Stimulated activated CD4-positive, alpha-beta T cell treated with anti-CD3 and anti-CD28 coated beads, Interleukin-4, amount 100 ng/mL, for 24 hours (primary cell): ENCODE measurements at places on chromosomes 12 and 14.

GRCh38 chr12:27711317-27711682, 668 bp downstream of the MRPS35 start:
- peak; percentile 8 for DNase-seq

GRCh38 chr12:22180705-22181104, 134.7 kb downstream of the CMAS start:
- no peak for DNase-seq

- peak; percentile 88 for DNase-seq
These were observed at the start of gene SP1 for GRCh38 chr12:53380104-53380793. Gene SP1, plus strand, starts transcription at chr12:53380176. Its CDS starts 116 bp downstream, at chr12:53380292.

DNA sequence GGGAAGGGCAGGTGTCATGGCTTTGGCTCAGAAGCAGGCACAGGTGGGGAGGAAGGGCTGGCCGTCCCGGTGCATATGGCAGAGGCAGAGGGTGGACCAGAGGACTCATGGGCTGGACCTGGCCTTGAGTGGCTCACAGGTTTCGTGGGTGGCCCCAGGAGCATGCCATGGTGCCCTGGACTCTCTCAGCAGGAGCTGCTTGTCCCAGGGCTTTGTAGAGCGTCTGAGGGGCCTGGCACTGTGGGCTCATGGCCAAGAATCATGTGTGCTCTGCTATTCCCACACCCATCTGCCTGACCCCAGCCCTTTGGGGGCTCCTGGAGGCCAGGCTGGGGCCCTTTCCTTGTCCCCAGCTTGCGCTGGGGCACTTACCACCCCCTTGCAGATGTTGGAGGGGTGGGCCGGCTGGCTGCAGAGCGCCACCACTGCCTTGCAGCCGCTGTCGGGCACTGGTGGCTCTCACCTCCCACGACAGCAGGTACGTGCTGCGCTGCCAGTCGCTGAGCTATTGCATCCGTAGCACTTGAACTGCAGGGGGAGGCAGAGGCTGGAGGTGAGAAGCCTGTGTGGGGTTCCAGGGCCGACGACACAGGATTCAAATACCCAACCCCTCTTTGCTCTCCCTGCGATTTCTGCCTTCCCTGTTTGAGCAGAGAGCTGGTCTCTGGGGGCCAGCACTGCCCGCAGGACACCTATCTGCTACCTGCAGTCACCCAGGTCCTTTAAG, 187.4 kb upstream of the PRMT8 start:
- no peak for DNase-seq

DNA sequence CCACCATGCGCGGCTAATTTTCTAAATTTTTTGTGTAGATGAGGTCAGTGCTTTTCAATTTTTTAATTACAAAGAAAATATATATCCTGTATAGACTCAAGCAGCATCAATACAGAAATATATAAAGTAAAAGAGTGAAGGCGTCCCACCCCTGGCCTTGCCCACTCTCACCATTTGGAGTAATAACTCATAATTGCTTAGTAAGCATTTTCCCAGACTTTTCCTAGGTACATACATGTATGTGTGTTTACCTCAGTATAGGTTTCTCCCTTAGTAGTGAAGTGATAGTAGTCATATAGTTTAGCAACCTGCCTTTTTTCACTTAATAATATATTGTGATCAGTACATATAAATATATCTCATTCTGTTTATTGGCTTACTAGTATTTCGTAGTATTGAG, 200.1 kb downstream of the NUBPL start:
- DNase-seq = no peak
